Activated T-helper 1 cell treated with anti-CD3 and anti-CD28 coated beads, Interleukin-12 subunit alpha, Interleukin-12 subunit beta, Interleukin-2, Interleukin-4 antibody, amounts not matched to agents 30 ng/mL and 10 ng/mL and 1 ng/mL, durations not matched to agents 14 hours and 24 hours and 36 hours (primary cell): ENCODE measurements at places on chromosomes 1 and 21. TPM values are rescaled to one million over a fixed set of nuclear protein-coding genes. Genes with fewer than 3 reads are reported as not detected.

DNA sequence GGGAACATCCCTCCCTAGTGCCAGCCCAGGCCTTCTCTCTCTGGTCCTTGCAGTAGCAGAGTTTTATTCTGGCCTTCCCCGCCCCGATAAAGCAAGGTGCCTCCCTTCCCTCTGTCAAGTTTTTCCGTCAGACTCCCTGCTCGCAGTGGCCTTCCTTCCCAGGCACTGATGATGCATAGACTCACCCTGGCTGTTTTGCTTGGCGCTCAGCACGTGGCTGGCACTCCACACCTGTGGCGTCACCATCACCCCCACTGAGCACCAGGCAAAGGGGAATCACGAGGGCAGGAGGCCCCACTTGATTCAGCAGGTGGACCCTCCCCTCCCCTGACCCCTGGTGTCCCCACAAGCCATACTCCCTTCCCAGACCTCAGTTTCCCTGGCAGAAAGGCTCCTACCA is 7.4 kb downstream of the SLC26A9 start:
- H3K4me1 ChIP-seq: no peaks in the 10 kb centered on the region
- no peak for DNase-seq
- H3K27me3 ChIP-seq: peaks cover 37% of the 10 kb centered on the region
- H3K27ac ChIP-seq: no peak overlapping the region
- H3K4me3 ChIP-seq: no peak overlapping the region

Gene RGS13
- not detected in 2 replicates for total RNA-seq

Gene MPL
- not detected in 2 replicates for total RNA-seq

Gene LAD1
- not detected in 2 replicates for total RNA-seq

- H3K36me3 ChIP-seq: no peaks in the 10 kb centered on the region
- H3K27me3 ChIP-seq: peaks cover 7% of the 10 kb centered on the region
- no peak for DNase-seq
- no peaks in the 10 kb centered on the region for H3K4me1 ChIP-seq
- no peak overlapping the region for H3K27ac ChIP-seq
- H3K4me3 ChIP-seq: no peak overlapping the region
Observed at GRCh38 chr1:29824511-29825273, 588.4 kb downstream of the PTPRU start.
